ENCODE measurements at places on chromosomes 4 and X. TPM values are rescaled to one million over a fixed set of nuclear protein-coding genes. Genes with fewer than 3 reads are reported as not detected.

Gene MAGEA2B
- total RNA-seq, result not detected

Gene AIFM1
- total RNA-seq, result 28.2 TPM

Gene TNMD
- total RNA-seq, result not detected

Gene TSPYL2
- total RNA-seq, result 5.6 TPM

Gene FGF13
- 0.69 TPM for total RNA-seq

Gene BRCC3
- total RNA-seq, result 23.3 TPM

Gene TIMM8A
- 10.5 TPM for total RNA-seq
